ENCODE measurements at places on chromosomes 2 and 18.

DNA sequence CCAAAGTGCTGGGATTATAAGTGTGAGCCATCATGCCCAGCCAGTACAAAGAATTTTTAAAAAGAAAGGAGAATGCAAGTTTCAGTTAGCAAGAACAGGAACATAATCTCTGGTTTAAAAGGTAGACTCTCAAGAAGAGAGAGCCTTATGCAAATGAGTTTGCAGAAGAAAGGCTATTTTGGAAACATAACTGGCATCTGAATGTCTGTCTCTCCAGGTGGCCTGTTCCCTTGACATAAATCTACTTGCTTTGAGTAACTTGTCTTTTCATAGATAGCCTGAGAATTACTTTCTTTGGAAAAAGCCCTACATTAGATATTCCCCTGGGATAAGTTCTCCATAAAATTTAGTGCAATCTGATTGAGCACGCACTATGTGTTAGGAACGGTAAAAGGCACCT, 109.6 kb downstream of the ICOS start:
- no peak for DNase-seq

DNA sequence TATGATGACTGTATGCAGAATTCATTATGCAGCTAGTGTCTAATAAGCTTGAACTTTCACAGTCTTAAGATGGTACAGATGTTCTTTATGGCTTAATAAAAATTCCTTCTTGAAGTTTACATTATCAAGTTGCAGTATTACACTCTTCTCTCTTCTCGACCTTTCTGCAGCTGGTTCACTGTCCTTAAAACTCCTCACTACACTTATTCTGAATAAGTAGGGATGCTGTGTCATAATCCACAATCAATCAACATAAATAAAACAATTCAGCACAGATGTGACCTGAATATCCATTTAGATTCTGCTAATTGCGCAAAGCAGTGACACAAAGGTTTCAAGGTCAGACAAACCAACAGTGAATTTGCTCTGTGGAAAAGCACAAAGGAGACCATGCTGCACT, 356.8 kb downstream of the SUCLG1 start:
- DNase-seq, result no peak

GRCh38 chr2:48946449-48947048, 191.0 kb upstream of the LHCGR start:
- DNase-seq, result peak; percentile 58

DNA sequence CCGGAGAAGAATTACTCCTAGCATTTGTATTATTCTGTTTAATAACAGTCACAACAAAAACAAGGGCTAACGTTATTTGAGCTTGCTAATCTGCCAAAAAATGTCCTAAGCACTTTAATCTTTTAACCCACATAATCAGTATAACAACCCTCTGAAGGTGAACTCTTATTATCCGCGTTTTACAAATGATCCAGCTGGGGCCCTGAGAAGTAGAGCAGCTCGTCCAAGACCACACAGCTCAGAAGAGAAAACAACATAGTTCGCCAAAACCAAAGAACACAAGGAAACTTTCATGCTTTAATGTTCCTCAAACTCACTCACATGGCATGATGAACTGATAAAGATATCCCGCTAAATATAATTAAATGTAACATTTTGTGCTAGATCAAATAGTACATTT, 159.7 kb upstream of the ZNF236 start:
- DNase-seq, result no peak

DNA sequence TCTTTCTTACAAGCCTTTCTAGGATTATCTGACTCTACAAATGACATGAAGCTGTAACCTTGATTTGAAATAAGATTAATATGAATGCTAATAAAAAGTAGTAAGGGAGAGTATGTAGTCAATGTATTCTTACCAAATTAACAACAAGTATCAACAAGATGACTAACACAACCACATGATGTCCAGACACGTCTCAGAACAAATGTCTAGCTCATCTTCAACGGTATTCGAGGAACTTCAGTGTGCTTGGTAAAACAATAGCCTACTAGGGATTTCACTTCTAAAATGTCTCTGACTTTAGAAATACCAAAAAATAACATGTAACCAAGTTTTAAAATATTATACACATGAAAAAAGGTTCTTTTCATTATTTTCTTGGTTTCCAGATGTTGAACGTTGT, 3.4 kb downstream of the HDLBP start:
- DNase-seq, result no peak

DNA sequence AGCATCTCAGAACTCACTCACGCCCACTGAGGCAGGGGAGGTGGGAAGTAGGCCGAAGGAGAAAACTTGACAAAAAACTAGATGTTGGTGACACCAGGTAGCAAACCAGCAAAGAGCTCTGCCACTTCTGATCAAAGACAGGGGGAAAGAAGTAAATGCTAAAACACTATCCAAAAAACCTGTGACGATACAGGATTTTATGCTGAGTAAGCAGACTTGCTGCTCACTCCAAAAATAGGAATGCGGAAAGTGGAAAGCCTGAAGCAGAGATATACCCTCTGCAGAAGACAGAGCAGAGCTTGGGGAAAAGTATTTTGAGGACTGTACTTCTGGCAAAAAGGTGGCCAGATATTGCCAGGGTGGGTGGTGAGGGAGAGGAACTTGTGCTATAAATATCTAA, 73.3 kb upstream of the YPEL5 start:
- DNase-seq, result no peak
